Endothelial cell (in vitro differentiated cells): ENCODE measurements at places on chromosomes 6 and 20.

- peak; percentile 62 for DNase-seq
- no peak overlapping the region for H3K27ac ChIP-seq
- H3K4me1 ChIP-seq: peaks cover 15% of the 10 kb centered on the region
- no peaks in the 10 kb centered on the region for H3K36me3 ChIP-seq
Observed at GRCh38 chr20:2752567-2753460, 47.6 kb downstream of the CPXM1 start.

GRCh38 chr6:127118298-127119101 lies at the start of gene RSPO3:
RSPO3 (plus strand) TSS chr6:127118671; CDS start chr6:127119193, 522 bp downstream.
- H3K36me3 ChIP-seq: no peaks in the 10 kb centered on the region
- peak within 1 kb of the TSS; percentile 42 for H3K27ac ChIP-seq
- DNase-seq: peak; percentile 40
- H3K4me3 ChIP-seq: peak within 1 kb of the TSS; percentile 90

DNA sequence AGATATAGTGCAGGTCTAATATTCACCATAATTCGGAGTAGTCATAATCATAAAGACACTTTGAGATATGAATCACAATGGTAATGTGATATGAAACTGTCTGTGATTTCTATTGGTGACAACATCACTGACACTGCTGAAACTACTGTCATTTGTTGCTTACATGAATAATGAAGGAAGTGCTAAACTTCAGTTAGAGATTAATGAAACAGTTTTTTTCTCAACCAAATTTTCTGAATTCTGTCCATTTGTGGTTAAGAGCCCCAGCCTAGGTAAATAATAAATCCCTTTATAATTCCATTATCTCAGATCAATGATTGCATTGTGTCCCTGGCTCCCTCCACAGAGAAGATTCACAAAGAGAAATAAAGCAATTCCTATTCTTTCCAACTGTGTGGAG lies 122.6 kb downstream of the HIVEP2 start:
- no peaks in the 10 kb centered on the region for H3K27me3 ChIP-seq
- H3K27ac ChIP-seq: no peak overlapping the region
- peaks cover 31% of the 10 kb centered on the region for H3K4me1 ChIP-seq
- no peaks in the 10 kb centered on the region for H3K36me3 ChIP-seq
- no peak overlapping the region for H3K4me3 ChIP-seq

GRCh38 chr20:5003626-5004025 lies 2.3 kb upstream of the SLC23A2 start:
- H3K4me1 ChIP-seq: peaks cover 32% of the 10 kb centered on the region
- no peak overlapping the region for H3K27ac ChIP-seq
- H3K27me3 ChIP-seq: peaks cover 6% of the 10 kb centered on the region
- H3K4me3 ChIP-seq: no peak overlapping the region
- DNase-seq: no peak
- H3K36me3 ChIP-seq: peaks cover 3% of the 10 kb centered on the region

- H3K27me3 ChIP-seq: peaks cover 5% of the 10 kb centered on the region
- H3K4me1 ChIP-seq: no peaks in the 10 kb centered on the region
- H3K4me3 ChIP-seq: no peak overlapping the region
- no peaks in the 10 kb centered on the region for H3K36me3 ChIP-seq
Observed at GRCh38 chr6:31042806-31043205, 32.5 kb downstream of the MUC22 start.

- no peak overlapping the region for H3K27ac ChIP-seq
- H3K4me3 ChIP-seq: no peak overlapping the region
- H3K27me3 ChIP-seq: no peaks in the 10 kb centered on the region
- no peaks in the 10 kb centered on the region for H3K4me1 ChIP-seq
Observed at GRCh38 chr6:69935079-69935478, 68.7 kb downstream of the COL19A1 start.
